ENCODE measurements at places on chromosomes 5 and 9. TPM values are rescaled to one million over a fixed set of nuclear protein-coding genes. Genes with fewer than 3 reads are reported as not detected.

DNA sequence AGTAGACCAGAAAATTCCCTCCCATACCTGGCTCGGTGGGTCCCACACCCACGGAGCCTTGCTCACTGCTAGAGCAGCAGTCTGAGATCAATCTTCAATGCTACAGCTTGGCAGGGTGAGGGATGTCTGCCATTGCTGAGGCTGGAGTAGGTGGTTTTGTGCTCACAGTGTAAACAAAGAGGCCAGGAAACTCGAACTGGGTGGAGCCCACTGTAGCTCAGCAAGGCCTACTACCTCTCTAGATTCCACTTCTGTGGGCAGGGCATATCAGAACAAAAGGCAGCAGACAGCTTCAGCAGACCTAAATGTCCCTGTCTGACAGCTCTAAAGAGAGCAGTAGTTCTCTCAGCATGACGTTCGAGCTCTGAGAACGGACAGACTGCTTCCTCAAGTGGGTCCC, 5.6 kb upstream of the GZMA start:
- DNase-seq = no peak

- DNase-seq = peak; percentile 77
Observed at GRCh38 chr5:9173281-9174048, 372.4 kb downstream of the SEMA5A start.

DNA sequence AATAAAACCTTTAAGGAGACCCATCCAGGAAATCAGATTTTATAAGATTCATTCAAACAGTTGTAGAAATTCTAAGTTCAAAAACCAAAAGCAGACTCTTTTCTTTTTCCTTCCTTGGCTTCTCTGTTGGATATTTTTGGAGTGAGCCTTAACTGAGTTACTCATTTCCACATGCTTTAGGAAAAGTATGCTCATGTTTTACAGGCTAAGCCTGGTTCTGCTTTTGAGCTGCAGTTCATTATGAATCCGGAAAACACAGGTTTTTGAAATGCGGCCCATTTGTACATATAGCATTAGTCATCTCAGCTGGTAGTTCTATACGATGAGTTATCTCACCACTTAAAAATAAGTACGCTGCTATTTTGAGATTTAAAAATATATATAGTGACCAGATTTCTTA, 156.6 kb upstream of the DMRT1 start:
- DNase-seq = no peak

The LCN10 gene
- total RNA-seq = not detected

DNA sequence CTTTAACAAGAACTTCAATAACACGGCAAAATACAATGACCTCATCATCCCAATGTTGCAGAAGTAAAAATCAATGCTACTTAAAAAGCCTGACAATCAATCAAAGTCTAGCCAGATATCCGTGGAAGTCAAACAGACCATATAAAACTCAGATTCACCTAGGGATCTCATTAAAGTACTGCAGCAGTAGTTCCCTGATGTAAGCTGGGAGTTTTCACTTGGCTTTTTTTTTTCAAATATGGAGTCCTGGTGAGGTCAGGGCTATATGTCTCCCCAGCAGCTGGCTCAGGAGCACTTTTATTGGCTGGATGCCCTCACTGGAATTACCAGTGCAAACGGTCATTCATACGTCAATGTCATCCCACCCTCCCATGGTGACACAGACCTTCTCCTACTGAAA, 220.6 kb upstream of the SLC30A5 start:
- no peak for DNase-seq

- DNase-seq = no peak
Observed at GRCh38 chr5:3121813-3122212, 370.3 kb upstream of the IRX2 start.

The RGP1 gene
- total RNA-seq = 16.5 TPM
